MCF 10A (cell line): ENCODE measurements at places on chromosomes 11 and 22. TPM values are rescaled to one million over a fixed set of nuclear protein-coding genes. Genes with fewer than 3 reads are reported as not detected.

The RCN1 gene
- 155 and 158 TPM in 2 replicates for total RNA-seq

The HBG1 gene
- total RNA-seq = not detected in 2 replicates

The PRR33 gene
- not detected in 2 replicates for total RNA-seq

The RBMXL2 gene
- total RNA-seq = not detected in 2 replicates

- no peak overlapping the region for H3K27ac ChIP-seq
- peaks cover 24% of the 10 kb centered on the region for H3K36me3 ChIP-seq
- H3K4me1 ChIP-seq = peaks cover 5% of the 10 kb centered on the region
These were observed 146.2 kb downstream of the TBC1D22A start for GRCh38 chr22:46908641-46909107.

- H3K36me3 ChIP-seq = no peaks in the 10 kb centered on the region
- no peak overlapping the region for H3K27ac ChIP-seq
- H3K4me3 ChIP-seq = no peak overlapping the region
These were observed 361.2 kb downstream of the TMEM135 start for GRCh38 chr11:87398931-87399330.

DNA sequence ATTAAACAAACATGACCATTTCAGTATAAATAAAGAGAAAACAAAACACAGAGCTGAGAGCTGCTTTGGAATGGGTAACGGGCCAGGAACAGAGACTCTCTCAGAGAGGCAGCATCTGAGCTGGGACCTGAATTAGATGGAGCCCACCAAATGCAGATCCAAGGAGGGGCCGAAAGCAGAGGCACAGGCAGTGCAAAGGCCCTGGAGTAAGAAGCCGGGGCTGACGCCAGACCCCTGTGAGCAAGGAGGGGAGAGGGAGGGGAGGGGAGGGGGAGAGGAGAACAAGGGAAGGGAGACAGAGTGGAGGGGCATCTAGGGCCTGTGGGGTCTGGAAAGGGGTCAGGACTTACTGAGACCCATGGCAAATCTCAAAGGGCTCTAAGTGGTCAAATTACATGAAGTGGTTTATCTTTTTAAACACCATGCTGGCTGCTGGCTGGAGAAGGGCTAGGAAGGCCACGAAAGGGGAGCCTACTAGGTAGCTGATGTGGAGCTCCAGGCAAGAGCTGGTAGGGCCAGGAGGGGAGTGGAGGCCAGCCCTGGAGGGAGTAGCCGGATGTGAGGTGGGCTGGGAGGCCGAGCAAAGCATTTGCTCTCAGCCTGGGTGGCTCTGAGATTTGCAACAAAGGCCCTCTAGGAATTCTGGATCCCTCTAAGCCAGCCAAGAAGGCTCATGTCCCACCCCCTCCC is 3.2 kb downstream of the OSBPL5 start:
- H3K4me3 ChIP-seq = no peak overlapping the region
- no peak for DNase-seq
- H3K27me3 ChIP-seq = no peaks in the 10 kb centered on the region
- no peak overlapping the region for H3K27ac ChIP-seq

DNA sequence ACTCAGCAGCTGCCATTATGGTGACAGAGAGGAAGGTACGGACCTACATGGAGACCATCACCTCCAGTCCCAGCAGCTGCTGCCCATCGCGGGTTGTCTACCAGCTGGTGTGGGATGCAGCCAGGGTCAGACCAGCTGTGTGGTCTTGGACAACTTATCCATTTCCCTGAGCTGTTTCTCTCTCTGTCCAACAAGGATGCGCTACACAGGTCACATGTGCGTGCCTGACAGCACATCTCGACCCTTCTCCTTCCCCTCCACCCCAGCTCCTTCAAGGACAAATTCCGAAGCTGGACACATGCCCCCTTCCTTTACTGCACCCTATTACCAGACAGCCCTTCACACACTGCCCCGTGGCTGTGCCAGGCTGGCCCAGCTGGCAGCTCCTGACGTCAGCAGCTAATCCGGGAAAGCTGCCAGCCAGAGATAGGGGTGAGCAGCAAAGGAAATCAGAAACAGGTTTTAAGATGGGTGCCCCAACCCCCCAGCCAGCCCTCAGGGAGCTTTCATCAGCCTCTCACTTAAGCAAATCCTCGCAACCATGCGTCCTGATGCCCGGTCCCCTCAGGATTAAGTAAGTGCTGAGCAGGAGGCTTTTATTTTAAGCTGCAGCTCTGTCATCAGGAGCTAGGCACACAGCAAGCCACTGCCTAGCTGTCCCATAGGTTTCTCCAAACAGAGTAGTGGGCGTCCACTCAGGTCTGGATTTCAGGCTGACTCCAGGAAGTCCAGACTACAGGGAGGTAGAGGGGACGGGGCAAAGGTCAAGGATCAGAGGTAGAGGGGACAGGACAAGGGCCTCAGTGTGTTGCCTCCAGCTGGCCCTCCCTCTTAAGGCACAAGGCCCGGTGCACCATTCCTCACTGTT is 20.3 kb downstream of the TEF start:
- H3K4me3 ChIP-seq = no peak overlapping the region
- H3K27me3 ChIP-seq = no peaks in the 10 kb centered on the region
- H3K27ac ChIP-seq = peak overlapping the region; percentile 78
- peaks cover 13% of the 10 kb centered on the region for H3K4me1 ChIP-seq

DNA sequence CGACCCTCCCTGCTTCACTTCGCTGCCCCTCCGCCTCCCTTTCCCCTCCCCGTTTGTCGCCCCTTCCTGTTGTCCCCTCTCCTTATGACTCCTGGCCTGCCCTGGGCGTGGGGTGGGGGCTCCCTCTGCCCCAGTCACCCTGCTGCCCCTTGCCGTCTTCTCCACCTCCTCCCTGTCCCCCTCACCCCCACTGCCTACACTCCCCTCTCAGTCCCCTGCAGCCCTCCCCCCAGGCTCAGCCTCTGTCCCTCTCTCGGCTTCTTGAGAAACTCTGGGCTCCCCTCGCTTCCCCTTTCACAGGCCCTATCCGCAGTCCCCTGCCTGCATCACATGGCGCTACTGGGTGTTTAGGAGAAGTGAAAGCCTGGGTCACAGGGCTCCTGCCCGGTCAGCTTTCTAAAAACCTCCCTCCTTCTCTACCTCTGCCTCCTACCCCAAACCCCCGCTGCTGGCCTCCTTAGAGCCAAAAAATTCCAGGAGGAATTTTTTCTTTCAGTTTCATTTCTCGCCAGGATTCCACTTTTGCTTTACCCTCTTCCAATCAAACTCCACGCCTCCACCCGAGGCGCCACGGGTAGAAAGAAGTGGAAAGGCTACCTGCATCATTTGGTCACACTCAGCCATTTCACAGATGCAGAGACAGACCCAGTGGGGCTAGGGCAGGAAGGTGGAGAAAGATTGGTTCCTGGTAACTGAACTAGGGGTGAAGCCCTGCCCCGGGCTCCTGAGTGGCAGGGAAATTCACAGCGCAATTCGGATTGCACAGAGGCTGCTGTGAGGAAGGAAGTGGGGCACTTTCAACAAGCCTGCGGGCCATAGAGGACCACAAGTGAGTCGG is at the start of gene SLC15A3:
Gene SLC15A3, minus strand, starts transcription at position 273 of the 838 bp plus-strand sequence. CDS start 625 bp downstream, outside the sequence.
- H3K27me3 ChIP-seq = no peaks in the 10 kb centered on the region
- H3K4me1 ChIP-seq = peaks cover 8% of the 10 kb centered on the region
- peak within 1 kb of the TSS; percentile 14 for H3K4me3 ChIP-seq
- H3K36me3 ChIP-seq = no peaks in the 10 kb centered on the region
- no peak for DNase-seq

DNA sequence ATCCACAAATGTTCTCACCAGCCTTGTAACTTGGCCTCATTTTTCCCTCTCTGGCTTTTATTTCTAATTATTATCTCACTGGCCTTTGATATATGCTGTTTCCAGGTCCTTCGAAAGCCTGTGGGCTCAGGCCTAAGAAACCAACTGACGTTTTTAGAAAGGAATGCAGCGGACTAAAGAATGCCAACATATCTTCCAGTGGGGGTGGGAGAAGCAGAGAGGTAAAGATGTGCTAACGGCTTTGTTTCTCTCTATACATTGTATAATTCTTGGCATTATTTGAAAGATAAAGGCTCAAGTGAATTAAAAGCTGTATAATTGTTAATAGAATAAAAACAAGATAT is 28.2 kb downstream of the OR6Q1 start:
- H3K4me1 ChIP-seq = peaks cover 16% of the 10 kb centered on the region
- no peaks in the 10 kb centered on the region for H3K36me3 ChIP-seq
- H3K27me3 ChIP-seq = no peaks in the 10 kb centered on the region
- H3K4me3 ChIP-seq = no peak overlapping the region

GRCh38 chr11:72470386-72470785 is 36.1 kb upstream of the CLPB start:
- no peak overlapping the region for H3K27ac ChIP-seq
- no peak overlapping the region for H3K4me3 ChIP-seq
- H3K27me3 ChIP-seq = peaks cover 29% of the 10 kb centered on the region
- H3K36me3 ChIP-seq = no peaks in the 10 kb centered on the region
- no peak for DNase-seq
